ENCODE measurements at places on chromosomes 1 and 21. TPM values are rescaled to one million over a fixed set of nuclear protein-coding genes. Genes with fewer than 3 reads are reported as not detected.

Gene RBP7
- total RNA-seq = 19.1 TPM

Gene PRKAA2
- under 0.01 TPM for total RNA-seq

Gene OPTC
- not detected for total RNA-seq

Gene LRRC7
- total RNA-seq = 1.7 TPM

Gene CYYR1
- total RNA-seq = 0.10 TPM

Gene RNF186
- total RNA-seq = not detected

Gene LCE1A
- total RNA-seq = not detected

Gene OR2T33
- not detected for total RNA-seq

Gene RASSF5
- 209 TPM for total RNA-seq

Gene BNIPL
- 0.10 TPM for total RNA-seq

Gene SEMA4A
- 30.4 TPM for total RNA-seq

Gene VASH2
- total RNA-seq = 0.10 TPM

Gene CD34
- total RNA-seq = 0.42 TPM

Gene ITLN2
- not detected for total RNA-seq

Gene HES3
- not detected for total RNA-seq

Gene GJA5
- under 0.01 TPM for total RNA-seq

Gene HRNR
- total RNA-seq = under 0.01 TPM

Gene CELA3A
- total RNA-seq = not detected

Gene NHLH1
- not detected for total RNA-seq

Gene PPFIA4
- 0.73 TPM for total RNA-seq

Gene TCHH
- not detected for total RNA-seq

Gene NTNG1
- 1.6 TPM for total RNA-seq

Gene FAAP20
- total RNA-seq = 11.0 TPM

Gene THRAP3
- 82.9 TPM for total RNA-seq

Gene C8A
- total RNA-seq = not detected

Gene TMEM35B
- 4.3 TPM for total RNA-seq

Gene TMEM269
- 1.0 TPM for total RNA-seq

Gene TRABD2B
- total RNA-seq = not detected

Gene RXRG
- not detected for total RNA-seq

Gene SPRR5
- total RNA-seq = not detected

Gene HSD11B1
- total RNA-seq = 0.10 TPM

Gene IL12RB2
- total RNA-seq = 1.3 TPM

Gene LCE4A
- total RNA-seq = not detected

Gene MARK1
- total RNA-seq = under 0.01 TPM

Gene CFAP45
- total RNA-seq = 2.4 TPM

Gene TNFRSF9
- total RNA-seq = 2.4 TPM

Gene B3GALT2
- total RNA-seq = 0.31 TPM

Gene OR2M3
- not detected for total RNA-seq

Gene CA6
- total RNA-seq = 0.63 TPM

Gene SNX7
- 0.42 TPM for total RNA-seq

Gene UTS2
- 1.4 TPM for total RNA-seq

Gene SLC30A7
- total RNA-seq = 34.9 TPM

Gene TTC24
- 1.2 TPM for total RNA-seq

Gene CLIC4
- 42.8 TPM for total RNA-seq

Gene DNASE2B
- not detected for total RNA-seq

Gene ATP5IF1
- total RNA-seq = 48.2 TPM

Gene IL10
- total RNA-seq = 5.0 TPM

Gene RGSL1
- not detected for total RNA-seq

Gene CCDC17
- 2.6 TPM for total RNA-seq

Gene RGS13
- 0.52 TPM for total RNA-seq

Gene KLHDC8A
- 0.21 TPM for total RNA-seq

Gene OR2T29
- not detected for total RNA-seq

Gene PCAT6
- total RNA-seq = not detected

Gene KCNE2
- total RNA-seq = not detected

Gene CHODL
- total RNA-seq = not detected

Gene CLEC20A
- 0.21 TPM for total RNA-seq

Gene RIMKLA
- total RNA-seq = 0.10 TPM

Data from mononuclear cell (primary cell).